Skin of body (tissue), 3 donors: ENCODE measurements at places on chromosomes 2 and 18.

GRCh38 chr2:172845028-172845630, 109.5 kb downstream of the RAPGEF4 start:
- no peak for DNase-seq

GRCh38 chr2:106183101-106183696, 10.9 kb downstream of the UXS1 start:
- DNase-seq: no peak

DNA sequence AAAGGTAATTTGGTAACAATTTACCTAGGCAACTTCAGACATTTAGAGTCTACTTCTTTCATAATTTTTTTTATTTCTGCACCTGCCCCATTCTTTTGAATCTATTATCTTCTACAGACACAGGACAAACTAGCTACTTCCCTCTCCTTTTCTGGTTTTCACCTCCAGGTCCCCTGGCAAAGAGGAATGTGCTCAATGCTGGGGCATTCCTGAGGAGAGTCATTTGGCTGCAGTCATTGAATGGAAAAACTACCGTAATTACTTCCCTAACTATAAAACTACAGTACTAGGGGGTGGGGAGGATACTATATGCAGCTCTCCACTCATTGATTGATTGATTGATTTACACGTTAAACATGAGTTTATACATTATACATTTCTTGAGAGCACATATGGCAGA, 11.2 kb upstream of the ARHGAP28 start:
- no peak for DNase-seq

- peak; percentile 95 for DNase-seq
These were observed 71.2 kb downstream of the MAIP1 start for GRCh38 chr2:200026332-200027230.

GRCh38 chr18:54914816-54915215, 44.4 kb downstream of the CCDC68 start:
- DNase-seq: no peak

- DNase-seq: no peak
These were observed 65.1 kb upstream of the TXNDC2 start for GRCh38 chr18:9820719-9821118.

- DNase-seq: no peak
These were observed 76.0 kb downstream of the TGIF1 start for GRCh38 chr18:3525870-3526420.

DNA sequence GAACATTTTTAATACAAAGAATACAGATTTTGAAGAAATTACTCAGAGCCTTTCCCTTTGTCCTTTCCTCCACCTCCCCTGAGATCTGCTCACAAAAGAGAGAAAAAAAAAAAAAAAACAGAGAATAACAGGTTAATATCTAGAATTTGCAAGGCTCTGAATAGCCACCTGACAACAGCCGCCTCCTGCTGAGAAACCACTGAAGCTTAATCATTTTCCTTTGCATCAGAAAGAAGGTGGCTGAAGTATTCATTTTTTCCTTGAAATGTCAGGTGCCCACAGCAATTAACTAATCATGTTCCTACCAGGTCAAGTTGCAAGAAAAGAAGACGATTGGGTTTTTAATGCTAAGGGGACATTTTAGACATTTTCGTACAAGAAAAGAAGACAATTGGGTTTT, 21.2 kb downstream of the CNTNAP5 start:
- DNase-seq: no peak

GRCh38 chr18:3605486-3605952, 155.5 kb downstream of the TGIF1 start:
- peak; percentile 72 for DNase-seq

- no peak for DNase-seq
These were observed 289.0 kb downstream of the CNTNAP5 start for GRCh38 chr2:124314084-124314483.

DNA sequence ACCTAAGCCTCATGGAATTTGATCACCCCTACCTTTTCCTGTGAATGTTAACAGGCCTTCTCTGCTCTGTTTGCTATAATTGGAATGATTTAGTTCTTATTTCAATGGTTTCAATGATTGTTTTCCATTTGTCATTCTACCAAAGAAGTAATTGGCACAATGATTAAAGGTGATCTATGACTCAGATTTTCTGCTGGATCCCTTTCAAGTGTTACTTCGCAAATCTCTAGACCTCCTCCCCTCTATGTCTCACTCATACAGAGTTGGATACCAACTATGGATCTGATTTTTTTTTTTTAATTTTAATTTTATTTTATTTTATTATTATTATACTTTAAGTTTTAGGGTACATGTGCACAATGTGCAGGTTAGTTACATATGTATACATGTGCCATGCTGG, 29.6 kb upstream of the FAM117B start:
- DNase-seq: no peak

GRCh38 chr2:11495844-11496681, 30.1 kb upstream of the E2F6 start:
- no peak for DNase-seq

DNA sequence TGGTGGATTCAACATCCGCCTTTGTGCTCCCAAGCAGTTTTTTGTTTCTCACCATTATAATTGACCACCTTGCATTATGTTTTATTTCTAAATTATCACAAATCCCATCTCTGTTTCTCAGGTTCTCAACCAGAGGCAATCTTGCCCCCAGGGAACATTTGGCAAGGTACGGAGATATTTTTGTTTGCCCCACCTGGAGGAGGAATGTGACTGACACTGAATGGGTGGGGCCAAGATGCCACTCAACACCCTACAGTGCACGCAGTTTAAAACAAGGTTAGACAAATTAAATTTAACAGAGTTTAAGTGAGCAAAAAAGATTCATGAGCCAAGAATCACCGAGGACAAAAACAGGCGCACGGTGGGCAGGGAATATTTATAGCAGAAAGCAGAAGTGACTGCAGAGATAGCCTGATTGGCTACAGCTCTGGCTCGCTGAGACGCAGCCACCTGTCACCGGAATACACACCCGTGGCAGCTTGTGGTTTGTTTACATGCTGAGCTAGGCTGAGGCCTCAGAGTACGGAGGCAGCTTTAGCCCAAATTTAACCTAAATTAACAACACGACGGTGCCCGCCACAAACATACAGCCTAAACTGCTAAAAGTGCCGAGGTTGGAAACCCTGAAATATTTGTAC, 150.0 kb upstream of the ALKAL2 start:
- DNase-seq: no peak

DNA sequence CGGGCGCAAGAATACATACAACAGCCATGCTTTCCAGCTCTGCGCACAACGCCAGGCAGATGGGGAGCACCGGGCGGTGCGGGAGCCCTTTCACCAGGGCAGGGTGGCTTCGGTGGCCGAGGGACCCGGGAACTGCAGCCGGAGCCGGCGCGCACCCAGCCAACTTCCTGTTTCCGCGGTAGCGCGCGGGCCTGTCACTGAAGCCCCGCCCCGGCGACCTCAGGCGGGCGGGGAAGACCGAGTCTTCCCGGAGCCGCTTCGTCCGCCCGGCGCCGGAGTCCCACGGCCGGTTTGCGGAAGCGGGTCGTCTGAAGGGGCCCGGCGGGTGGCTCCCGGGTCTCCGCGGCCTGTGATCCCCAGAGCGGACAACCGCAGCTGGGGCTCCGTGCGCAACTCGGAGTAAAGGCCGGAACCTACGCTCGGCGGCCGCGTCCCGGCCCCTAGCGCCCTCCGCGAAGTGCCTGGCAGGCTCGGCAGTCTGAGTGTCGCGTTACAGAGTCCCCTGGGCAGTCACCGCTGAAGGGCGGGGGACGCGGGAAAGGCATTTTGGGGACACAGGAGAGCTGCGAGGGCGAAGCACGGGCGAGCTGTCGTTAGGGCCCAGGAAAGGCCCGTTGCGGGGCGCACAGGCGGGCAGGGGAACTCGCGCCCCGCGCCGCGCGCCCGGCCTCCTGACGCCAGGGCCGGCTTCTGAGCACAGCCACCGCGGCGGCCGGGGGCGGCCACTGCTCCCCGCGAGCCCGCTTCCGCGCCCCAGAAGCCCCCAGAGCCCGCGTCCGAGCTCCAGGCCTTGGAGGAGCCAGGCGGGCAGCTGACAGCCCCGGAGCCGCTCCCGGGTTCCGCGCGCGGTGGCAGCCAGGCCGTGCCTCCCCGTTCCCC, at the start of gene MPPE1:
Gene MPPE1 (minus strand): TSS at position 136 of the 879 bp plus-strand sequence. CDS start 11,053 bp downstream, outside the sequence.
- DNase-seq: peak; percentile 85

GRCh38 chr2:106841886-106842645, 43.9 kb downstream of the ST6GAL2 start:
- DNase-seq: no peak

- no peak for DNase-seq
These were observed 170.2 kb downstream of the ZNF385B start for GRCh38 chr2:179691235-179691634.

- no peak for DNase-seq
These were observed 8.9 kb upstream of the GALM start for GRCh38 chr2:38656866-38657480.

GRCh38 chr2:191789796-191790195, 57.1 kb downstream of the CAVIN2 start:
- DNase-seq: no peak

DNA sequence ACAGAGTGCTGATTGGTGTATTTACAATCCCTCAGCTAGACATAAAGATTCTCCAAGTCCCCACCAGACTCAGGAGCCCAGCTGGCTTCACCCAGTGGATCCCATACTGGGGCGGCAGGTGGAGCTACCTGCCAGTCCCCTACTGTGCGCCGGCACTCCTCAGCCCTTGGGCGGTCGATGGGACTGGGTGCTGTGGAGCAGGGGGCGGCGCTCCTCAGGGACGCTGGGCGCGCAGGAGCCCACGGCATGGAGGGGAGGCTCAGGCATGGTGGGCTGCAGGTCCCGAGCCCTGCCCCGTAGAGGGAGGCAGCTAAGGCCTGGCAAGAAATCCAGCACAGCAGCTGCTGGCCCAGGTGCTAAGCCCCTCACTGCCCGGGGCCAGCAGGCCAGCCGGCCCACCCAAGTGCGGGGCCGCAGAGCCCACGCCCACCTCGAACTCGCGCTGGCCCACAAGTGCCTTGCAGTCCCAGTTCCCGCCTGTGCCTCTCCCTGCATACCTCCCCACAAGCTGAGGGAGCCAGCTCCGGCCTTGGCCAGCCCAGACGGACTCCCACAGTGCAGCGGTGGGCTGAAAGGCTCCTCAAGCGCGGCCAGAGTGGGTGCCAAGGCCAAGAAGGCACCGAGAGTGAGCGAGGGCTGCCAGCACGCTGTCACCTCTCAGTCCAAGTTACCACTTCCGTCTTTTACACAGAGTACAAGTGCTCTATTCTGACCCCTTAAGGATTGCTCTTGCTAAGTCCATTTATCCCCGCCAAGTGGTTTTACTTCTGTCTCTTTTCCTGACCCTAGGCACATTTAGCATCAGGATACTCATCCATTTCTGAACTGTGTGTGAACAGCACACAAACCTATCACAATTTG, 1.7 kb upstream of the RPE start:
- DNase-seq: no peak
